ENCODE measurements at places on chromosomes 13 and 19.

GRCh38 chr13:99385940-99386339, 78.7 kb upstream of the GPR183 start:
- no peak for DNase-seq

DNA sequence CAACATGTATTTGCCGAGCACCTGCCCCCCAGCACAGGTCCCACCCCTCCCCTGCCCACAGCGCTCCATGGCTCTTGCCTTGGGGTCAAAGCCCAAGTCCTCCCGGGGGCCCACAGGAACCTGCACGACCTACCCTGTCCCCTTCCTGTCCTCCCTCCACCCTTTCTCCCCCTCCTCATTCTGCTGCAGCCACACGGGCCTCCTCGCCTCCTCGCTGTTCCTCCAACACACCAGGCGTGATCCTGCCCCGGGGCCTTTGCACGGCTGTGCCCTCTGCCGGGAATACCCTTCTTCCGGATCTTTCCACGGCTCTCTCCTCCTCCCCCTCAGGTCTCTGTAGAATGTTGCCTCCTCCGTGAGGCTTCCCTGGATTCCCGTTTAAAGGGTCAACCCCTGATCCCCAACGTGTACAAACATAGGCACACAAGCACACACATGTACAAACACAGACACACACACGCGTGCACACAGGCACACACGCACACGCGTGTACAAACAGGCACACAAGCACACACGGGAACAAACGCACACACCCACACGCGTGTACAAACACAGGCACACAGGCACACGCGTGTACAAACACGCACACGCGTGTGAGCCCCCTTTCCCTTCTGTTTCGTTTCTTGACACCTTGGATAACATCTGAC, 2.8 kb downstream of the MADCAM1 start:
- DNase-seq, result no peak

DNA sequence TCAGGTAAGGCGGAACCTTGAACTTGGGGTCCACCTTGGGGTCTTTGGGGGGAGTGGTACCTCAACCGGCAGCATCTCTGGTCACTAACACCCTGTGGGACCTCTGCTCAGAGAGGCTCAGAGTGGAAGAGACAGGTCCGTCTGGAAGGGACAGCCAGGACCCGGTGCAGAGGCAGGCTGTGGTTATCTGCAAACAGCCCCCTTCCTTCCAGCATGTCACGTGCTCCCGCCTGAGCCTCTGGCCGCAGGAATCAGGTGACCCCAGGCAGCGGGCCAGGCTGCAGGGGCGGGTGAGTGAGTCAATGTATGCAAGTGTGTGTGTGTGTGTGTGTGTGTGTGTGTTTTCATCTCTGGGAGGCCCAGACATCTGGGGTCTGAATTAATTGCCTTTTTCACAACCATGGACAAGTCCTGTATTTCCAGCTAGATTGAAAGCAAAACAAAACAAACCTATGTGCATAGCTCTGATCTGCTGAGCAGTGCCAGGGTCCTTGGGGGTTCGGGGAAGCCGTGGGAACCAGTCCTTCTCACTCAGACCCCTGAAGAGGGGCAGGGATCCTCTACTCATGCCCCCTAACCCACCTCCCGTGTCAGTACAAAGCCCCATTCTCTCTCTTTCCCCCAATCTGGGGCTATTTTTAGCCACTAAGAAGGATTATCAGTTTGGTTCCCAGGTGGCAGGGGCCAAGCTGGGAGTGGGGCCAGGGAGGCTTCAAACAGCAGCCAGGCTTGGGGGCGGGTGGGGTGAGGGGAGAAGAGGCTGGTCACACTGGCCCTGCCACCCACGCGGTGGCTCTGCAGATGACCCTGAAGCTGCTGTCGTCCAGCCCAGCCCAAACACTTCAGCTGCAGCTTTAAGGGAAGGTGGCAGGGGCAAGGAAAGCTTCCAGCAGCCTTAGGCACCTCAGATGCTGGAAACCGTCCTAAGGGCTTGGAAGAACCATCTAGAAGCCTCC, 31.4 kb downstream of the CERS4 start:
- peak; percentile 78 for DNase-seq

DNA sequence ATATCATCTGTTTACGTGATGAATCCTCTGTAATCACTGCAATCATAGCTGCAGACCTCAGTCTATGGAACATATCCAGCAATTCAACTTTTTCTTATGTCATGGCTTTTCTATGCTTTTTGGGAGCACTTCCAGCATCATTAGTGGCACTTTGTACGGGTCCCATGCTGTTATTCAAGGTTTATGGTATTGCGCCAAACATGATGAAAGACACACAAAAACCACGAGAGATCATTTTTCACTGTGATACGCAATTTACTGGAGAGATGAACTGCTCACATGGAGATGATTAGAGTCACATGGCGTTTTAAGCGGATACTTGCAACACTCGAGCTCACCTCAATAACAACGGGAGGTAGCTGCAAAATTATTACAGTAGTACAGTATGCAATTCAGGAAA, 2101.7 kb upstream of the PCDH20 start:
- no peak for DNase-seq

GRCh38 chr13:36712770-36713169, 39.0 kb downstream of the SERTM1 start:
- DNase-seq, result no peak

DNA sequence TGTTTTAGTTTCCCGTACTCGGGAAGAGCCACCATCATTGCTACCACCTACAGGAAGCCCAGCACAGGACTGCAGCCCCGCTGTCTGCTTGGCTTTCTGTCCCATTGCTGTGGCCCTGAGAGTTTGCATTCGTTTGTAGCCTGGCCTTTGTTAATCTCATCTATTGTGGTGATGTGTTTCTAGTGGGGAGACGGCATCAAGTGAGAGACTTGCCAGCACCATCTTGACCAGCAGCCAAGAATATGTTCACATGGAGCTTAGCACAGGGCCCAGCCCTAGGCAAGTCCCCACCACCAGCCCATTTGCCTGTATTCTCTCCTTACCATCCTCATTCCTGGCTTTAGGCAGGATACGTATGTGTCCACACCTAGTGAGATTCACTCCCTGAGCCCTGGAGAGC, 17.3 kb upstream of the OVOL3 start:
- no peak for DNase-seq

- no peak for DNase-seq
Measured at GRCh38 chr13:21032656-21033055, 28.7 kb downstream of the LATS2 start.

- DNase-seq, result no peak
Measured at GRCh38 chr19:54149021-54149812, 10.3 kb downstream of the LENG1 start.

- no peak for DNase-seq
Measured at GRCh38 chr13:45674908-45675307, 27.2 kb upstream of the CBY2 start.

- no peak for DNase-seq
Measured at GRCh38 chr13:41025518-41025917, 6.4 kb upstream of the ELF1 start.

- DNase-seq, result peak; percentile 29
Measured at GRCh38 chr19:40466219-40466984, 399 bp upstream of the SPTBN4 start.

DNA sequence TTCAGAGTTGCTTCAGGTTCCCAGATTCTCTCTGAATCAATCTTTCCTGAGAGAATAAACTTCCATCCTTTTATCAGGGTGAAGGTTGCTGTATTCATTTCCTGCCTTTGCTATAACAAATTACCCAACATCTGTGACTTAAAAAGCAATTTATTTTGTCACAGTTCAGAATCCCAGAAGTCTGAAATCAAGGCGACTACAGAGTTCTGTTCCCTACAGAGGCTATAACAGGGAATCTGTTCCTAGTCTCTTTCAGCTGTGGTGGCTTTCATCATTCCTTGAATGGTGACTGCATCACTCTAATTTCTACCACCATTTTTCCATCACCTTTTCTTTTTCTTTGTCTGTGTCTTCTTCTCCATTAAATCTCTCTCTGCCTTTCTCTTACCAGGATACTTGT, 459.3 kb upstream of the PRR20A start:
- no peak for DNase-seq

DNA sequence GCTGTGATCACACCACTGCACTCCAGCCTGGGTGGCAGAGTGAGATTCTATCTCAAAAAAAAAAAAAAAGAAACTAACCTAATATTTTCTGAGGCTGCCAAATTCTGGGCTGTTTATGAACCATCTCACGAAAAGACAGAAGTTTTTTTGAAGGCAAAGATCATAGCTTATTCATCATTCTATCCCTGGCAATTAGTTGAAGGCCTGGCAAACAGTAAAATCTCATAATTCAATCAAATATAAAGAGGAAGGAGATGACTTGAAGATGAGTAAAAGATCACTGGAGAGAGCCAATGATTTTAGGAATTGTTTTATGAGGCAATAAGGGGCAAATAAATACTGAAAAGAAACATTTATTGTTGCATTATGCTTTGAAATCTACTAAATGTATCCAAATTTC, 216.5 kb downstream of the DCLK1 start:
- no peak for DNase-seq

- peak; percentile 46 for DNase-seq
Measured at GRCh38 chr13:31200637-31200971, 829 bp downstream of the B3GLCT start.

DNA sequence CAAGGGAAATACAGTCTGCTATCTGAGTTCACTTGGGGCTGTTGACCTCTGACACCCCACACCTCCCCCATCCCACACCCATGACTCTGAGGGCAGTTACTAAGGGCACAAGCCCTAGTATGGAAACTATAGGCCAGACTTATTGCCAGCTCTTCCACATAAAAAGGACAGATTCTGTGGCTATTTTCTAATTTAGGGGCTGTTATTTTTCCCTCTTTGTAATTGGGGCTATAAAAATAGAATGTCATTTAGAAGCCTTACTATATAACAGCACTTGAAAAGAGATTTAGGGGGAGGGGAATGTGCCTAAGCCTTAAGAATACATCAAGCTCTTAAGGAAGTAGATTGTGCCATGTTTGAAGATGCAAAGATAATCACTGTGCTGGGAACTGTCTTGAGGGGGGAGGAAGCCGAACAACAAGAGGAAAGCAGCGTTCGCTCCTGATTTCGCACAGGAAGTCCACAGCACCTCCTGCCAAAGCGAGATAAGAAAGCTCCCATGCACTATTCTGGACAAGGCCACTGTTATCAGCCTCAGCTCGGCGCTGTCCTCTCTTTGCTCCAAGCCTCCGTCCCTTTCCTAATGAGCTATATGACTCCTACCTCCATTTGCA, 86.6 kb downstream of the FLT1 start:
- no peak for DNase-seq

DNA sequence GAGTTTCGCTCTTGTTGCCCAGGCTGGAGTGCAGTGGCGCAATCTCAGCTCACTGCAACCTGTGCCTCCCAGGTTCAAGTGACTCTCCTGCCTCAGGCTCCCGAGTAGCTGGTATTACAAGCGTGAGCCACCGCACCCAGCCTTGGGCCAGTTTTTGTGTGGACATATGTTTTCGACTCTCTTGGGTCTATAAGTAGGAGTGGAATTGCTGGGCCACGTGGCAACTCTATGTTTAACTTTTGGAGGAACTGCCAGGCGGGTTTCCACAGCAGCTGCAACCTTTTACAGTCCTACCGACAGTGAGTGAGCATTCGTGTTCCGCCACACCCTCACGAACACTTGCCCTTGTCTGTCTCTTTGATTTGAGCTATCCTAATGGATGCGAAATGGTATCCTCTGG, 44.9 kb downstream of the BICRA start:
- no peak for DNase-seq

DNA sequence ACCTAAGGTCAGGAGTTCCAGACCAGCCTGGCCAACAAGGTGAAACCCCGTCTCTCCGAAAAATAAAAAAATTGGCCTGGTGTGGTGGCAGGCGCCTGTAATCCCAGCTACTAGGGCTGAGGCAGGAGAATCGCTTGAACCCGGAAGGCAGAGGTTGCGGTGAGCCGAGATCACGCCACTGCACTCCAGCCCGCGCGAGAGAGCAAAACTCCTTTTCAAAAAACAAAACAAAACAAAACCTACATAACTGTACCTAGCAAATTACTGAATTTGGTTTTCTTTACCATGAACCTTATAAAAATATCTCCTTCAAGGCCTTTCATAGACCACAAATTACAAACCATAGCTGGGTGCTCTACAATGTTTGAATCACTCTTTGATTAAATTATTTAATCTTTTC, 760 bp downstream of the ZNF91 start:
- DNase-seq, result peak; percentile 54

- no peak for DNase-seq
Measured at GRCh38 chr19:48627865-48628314, 8.6 kb downstream of the SPHK2 start.

DNA sequence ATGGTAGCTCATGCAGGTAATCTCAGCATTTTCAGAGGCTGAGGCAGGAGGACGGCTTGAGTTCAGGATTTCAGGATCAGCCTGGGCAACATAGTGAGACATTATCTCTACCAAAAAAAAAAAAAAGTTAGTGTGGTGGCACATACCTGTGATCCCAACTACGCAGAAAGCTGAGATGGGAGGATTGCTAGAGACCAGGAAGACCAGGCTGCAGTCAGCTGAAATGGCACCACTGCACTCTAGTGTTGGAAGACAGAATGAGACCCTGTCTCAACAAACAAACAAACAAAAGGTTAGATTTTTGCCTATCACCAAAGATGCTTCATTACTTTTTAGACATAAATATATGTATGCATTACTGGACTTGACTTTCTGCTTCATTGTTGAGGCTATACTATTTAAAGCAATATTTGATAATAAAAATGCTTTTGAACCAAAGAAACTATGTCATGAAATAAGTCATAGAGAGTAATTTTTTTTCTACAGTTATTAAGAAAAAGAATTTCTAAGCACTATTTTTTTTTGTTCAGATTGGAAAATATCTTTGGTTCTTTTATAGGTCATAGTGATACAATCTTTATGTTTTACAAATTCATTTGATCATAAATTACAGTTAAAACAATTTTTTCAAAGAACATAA, 1180.1 kb upstream of the ATXN8OS start:
- peak; percentile 5 for DNase-seq

GRCh38 chr13:91074091-91074490, 273.4 kb upstream of the MIR17HG start:
- no peak for DNase-seq

DNA sequence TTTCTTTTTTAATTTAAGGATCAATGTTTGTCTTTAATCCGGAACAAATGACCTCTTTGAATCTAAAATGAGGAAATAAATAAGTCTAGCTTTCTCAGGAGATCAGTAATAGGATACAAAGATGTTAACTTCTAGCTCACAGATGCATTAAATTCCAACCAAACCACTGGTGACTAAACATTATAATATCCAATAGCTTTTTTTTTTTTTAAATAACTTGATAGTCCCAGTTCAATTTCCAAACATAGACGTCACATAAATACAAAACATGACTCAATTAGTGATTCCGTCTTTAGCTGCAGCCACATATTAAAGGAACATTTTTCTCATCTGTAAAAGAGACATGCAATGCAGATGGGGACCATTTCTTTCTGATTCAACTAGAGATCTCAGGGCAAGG, 390.5 kb upstream of the PCDH9 start:
- DNase-seq, result no peak
